ENCODE measurements at places on chromosomes 5 and 9.
A peak's percentile ranks its signal among the peaks of the same experiment; 100 is the strongest.

- no peak for DNase-seq
Observed at GRCh38 chr9:96056226-96056625, 180.7 kb downstream of the ERCC6L2 start.

GRCh38 chr5:122165559-122166078 is 36.3 kb downstream of the ZNF474 start:
- DNase-seq, result no peak

DNA sequence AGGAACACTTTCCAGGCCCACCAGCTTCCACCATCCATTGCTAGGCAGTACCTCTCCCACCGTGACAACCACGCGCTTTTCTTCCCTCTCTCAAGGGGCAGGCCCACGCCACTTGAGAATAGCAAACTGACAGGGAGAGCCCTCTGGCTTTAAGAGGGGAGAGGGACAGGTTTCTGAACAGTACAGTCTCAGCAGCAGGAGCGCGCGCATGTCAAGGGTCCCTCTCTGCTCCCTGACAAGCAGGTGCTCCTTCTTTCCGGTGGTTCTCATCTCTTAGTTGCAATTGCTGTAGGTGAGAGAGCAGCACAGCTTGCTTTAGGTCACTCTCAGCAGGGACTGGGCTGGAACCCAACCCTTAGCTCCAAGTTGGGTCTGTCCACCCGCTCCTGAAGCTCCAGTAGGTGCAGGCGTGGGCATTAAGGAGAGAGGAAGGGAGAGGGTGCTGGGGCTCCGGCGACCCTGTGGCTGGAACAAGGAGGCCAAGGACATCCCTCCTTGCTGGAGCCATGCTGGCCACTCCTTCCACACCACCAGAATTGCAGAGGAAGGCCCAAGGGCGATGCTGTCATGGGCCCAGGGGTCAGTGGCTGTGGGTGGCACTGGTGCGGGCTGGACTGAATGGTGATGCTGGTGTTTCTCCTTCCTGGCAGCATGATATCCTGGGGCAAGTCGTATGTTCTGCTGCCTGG is 9.0 kb upstream of the PHF2 start:
- no peak for DNase-seq

GRCh38 chr5:150449517-150450339 is at the start of gene RPS14:
Gene RPS14 (minus strand): TSS chr5:150449739. CDS start chr5:150447733, 2,006 bp downstream.
- DNase-seq, result peak; percentile 93

DNA sequence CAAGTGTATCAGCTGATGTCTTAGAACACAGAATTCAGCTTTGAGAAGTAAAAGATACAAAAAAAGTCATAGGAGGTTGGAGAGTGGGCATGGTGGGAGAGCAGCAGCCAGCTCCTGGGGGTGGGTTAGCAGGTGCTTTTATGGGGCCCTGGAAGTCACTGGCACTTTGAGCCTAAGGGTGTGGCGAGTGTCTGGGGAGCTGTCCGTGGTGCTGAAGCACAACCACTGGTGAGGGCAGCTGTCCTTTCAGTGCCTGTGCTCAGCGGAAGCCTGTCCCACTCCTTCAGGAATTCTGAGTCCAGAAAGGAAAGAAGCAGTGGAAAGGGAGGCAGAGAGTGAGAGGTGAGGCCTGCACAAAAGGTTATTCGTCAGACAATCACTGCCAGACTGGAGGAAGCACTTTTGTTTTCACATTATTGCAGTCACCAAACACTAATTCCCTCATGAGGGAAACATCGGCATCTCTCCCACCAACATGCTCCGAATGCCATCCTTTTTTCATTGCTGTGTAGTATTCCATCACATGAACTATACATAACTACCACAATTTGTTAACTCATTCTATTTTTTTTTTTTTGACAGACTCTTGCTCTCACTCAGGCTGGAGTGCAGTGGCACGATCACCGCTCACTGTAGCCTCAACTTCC is 59.4 kb upstream of the RAPGEF1 start:
- peak; percentile 49 for DNase-seq

GRCh38 chr9:124697326-124698200 is 73.5 kb downstream of the NR6A1 start:
- DNase-seq, result no peak

Data from germinal center (tissue), 1 donor.